ENCODE measurements at places on chromosomes 12 and 14. TPM values are rescaled to one million over a fixed set of nuclear protein-coding genes. Genes with fewer than 3 reads are reported as not detected.

- DNase-seq: no peak
Observed at GRCh38 chr12:12441429-12441807, 84.5 kb downstream of the BORCS5 start.

DNA sequence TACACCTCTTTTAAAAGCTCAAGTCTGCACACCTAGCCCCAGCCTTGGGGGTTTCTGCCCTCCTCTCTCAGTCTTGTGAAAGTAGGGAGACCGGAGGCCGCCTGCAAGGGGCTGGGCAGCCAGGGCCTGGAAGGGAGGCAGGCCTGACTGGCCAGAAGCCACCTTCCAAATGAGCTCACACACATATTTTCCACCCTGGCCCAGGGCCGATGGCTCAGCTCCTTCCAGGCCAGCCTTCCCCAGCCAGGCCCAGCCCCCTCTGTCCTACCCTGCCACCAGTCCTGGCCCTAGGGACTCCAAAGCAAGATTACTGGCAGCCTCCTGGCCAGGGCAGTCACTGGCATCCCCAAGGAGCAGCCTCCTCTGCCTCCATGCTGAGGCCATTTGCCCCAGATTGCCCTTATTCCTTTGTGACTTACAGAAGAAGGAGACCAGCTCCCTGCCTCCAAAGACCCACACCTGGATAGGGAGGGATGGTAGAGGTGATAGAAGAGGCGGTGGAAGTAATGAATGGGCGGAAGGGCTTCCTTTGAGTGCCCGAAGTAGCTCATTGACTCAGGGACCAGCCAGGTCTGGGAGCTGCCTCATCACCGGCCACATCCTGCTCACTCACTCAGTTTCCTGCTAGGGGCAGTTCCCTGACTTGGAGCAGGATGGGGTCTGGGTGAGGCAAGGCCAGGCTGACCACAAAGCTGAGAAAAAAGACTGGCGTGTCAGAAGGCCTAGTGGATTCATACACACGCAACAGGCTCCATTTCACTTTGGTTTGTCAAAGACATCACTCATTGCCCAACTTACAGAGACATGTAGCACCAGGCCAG, 14.8 kb downstream of the MMP14 start:
- DNase-seq: peak; percentile 76

- DNase-seq: peak; percentile 86
Observed at GRCh38 chr14:74579447-74580274, 32.4 kb downstream of the LTBP2 start.

GRCh38 chr14:49497725-49498348, 88.3 kb downstream of the RPS29 start:
- DNase-seq: peak; percentile 31

ARHGAP9 gene
- 1.1 TPM for total RNA-seq

RNASE8 gene
- total RNA-seq: not detected

TGFB3 gene
- total RNA-seq: 1.4 TPM
